Ascending aorta (tissue), 2 donors: ENCODE measurements at places on chromosomes 4 and X.

DNA sequence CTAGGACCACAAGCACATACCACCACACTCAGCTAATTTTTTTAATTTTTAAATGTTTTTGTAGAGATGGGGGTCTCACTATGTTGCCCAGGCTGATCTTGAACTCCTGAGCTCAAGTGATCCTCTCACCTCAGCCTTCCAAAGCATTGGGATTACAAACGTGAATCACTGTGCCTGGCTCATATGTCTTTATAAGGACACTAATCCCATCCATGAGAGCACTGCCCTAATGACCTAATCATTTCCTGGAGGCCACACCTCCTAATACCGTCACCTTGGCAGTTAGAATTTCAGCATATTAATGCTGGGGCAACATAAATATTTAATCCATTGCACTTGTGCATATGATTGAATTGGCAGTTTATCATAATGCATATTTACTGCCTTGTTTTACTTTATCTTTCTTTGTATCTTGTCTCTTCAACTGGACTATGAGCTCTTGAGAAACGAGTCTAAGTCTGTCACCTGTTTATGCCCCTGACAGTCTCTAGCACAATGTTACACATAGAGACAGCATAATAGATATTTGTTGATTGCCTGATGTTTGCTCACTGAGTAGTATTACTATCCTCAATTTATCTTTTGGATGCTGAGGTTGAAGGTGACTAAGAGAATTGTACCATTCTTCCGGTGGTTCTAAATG is 172.0 kb downstream of the AASDH start:
- no peak for DNase-seq

GRCh38 chr4:137949746-137950145 is 292.4 kb downstream of the SLC7A11 start:
- no peak for DNase-seq

DNA sequence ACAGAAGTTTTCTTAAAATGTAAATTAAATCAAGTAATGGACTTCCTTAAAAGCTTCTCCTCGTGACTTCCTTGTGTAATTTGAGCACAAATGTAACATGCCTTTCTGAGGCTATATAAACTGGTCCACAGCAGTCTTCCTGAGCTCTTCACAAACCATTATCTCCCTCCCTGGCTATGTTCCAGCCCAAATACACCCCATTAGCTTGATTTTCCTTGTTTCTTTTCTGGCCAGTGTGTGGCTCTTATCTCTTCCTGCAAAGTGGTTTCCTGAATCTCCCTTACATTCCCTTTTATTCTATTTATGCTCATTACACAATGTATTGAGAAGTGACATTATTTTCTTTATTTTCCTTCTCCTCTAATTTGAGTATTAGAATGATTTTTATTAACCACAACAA is 1085.3 kb upstream of the PCDH10 start:
- no peak for DNase-seq

GRCh38 chr4:4689694-4690440 is 148.0 kb upstream of the STX18 start:
- DNase-seq, result no peak

DNA sequence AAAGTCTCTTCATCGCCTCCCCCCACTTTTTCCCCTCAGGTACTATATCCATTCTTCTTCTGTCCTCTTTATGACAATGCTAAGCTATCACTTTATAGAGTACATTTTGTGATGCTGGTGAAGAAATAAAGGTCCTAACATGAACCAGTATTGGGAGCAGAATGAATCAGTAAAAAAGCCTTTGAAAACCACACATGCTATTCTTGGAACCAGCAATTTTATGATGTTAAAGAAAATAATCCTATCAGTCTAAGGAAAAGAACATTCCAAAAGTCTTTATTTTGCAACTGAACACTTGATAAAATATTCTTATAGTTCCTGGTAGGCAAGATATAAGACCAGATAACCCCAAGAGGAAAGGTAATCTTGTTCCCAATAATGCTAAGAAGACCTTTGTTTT is 107.8 kb upstream of the MCF2 start:
- no peak for DNase-seq

- DNase-seq, result no peak
These were observed 13.0 kb downstream of the USP26 start for GRCh38 chrX:133083899-133084298.

GRCh38 chrX:63754136-63754859 is 30.7 kb downstream of the ARHGEF9 start:
- DNase-seq, result no peak

- no peak for DNase-seq
These were observed 744.6 kb upstream of the IGFBP7 start for GRCh38 chr4:57854748-57855147.

GRCh38 chrX:48737940-48738339 is 23.6 kb upstream of the GLOD5 start:
- no peak for DNase-seq

DNA sequence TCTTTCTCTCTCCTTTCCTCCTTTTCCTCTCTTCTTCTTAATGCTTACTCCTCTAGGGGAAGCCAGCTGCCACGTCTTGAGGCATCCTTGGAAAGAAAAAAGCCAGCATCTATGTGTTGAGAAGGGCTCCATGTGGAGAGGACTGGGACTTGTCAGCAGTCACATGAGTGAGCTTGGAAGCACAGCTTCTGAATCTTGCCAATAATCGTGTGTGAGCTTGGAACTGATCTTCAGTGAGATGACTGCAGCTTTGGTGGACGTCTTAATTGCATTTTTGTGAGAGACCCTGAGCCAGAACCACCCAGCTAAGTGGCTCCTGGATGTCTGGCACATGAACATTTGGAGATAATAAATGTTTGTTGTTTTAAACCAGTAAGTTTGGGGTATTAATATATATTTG is 371.7 kb downstream of the SLITRK2 start:
- no peak for DNase-seq

DNA sequence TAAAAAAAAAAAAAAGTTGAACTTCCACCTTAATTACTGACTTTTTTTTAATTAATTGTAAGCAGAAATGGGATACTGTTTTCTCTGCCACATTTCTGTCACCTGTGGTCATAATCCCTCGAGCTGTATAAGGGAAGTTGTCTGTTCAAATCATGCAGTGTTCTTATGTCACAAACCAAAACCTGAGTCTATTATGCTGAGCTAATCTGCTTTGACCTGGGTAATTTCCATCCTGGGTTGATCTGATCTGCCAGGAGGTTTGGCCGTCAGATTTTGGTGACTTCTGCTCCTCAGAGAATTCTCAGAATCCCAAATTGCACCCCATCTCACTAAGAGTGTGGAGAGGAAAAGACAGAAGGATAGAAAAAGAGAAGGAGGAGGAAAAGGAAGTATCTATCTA is 683.1 kb downstream of the KCTD8 start:
- no peak for DNase-seq

DNA sequence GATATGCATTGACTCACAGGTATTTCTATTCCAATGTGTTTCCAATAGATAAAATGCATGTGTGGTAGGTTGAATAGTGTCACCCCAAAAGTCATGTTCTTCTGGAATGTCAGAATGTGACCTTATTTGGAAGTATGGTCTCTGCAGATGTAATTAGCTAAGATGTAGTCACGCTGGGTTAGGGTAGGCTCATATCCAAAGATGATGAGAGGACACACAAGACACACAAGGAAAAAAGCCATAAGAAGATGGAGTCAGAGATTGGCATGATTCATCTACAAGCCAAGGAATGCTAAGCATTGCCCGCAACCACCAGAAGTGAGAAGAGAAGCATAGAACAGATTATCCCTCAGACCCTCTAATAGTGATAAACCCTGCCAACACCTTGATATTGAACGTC is 17.5 kb downstream of the ZNF330 start:
- DNase-seq, result no peak
